Activated T-cell treated with anti-CD3 and anti-CD28 coated beads, Interleukin-2, amount 50 U/mL, for 72 hours (primary cell): ENCODE measurements at places on chromosomes 6 and 20. TPM values are rescaled to one million over a fixed set of nuclear protein-coding genes. Genes with fewer than 3 reads are reported as not detected.

The UBD gene
- 1.3 TPM for total RNA-seq

The EPHA7 gene
- not detected for total RNA-seq

The WFDC5 gene
- total RNA-seq: not detected

The HTR1B gene
- total RNA-seq: not detected

The TMEM200A gene
- total RNA-seq: 0.67 TPM

The DDO gene
- not detected for total RNA-seq

The APCDD1L gene
- total RNA-seq: not detected

The CCDC170 gene
- total RNA-seq: not detected

The MCCD1 gene
- not detected for total RNA-seq

The ZSCAN23 gene
- total RNA-seq: 4.3 TPM

The TNFRSF6B gene
- 1.0 TPM for total RNA-seq

DNA sequence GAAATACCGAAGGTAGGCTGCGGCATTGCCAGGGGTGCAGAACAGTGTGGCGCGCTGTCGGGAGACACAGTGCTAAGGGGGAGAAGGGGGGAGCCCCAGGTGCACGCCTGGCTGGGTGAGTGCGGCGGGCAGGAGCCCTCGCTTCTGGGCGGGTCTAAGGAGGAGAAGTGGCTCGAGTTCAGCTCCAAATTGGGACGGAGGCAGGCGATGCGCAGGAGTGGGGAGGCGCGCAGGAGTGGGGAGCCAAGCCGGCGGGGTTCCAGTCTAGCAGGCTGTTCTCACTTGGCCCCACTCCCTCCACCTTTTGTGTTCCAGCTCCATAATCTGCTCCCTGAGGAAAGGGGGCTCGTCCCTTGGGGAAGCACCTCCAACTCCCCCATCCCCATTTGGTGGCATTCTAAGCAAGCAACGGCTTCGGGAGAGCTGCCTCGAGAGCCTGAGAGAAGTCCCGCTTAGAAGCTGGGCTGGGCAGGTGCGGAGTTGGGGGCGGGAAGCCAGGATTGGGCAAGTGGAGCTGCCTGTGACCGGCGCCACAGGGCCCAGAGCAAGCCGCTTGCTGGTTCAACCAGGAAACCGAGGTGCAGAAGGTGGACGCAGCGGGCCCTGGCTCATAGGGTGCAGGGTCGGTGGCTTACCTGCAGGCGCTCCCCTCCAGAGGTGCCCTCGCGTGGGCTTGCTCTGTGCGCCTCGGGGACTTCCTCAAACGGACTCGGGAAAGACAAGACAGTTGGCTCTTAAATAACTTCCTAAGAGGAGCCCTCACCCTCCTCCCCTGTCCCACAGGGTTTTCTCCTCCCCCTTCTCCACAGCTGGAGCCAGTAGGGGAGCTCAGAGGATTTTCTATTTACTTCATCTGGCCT, at the start of gene F13A1:
TSS of gene F13A1 (minus strand) at position 711 of the 860 bp plus-strand sequence. CDS start 1,998 bp downstream, outside the sequence.
- DNase-seq: no peak

DNA sequence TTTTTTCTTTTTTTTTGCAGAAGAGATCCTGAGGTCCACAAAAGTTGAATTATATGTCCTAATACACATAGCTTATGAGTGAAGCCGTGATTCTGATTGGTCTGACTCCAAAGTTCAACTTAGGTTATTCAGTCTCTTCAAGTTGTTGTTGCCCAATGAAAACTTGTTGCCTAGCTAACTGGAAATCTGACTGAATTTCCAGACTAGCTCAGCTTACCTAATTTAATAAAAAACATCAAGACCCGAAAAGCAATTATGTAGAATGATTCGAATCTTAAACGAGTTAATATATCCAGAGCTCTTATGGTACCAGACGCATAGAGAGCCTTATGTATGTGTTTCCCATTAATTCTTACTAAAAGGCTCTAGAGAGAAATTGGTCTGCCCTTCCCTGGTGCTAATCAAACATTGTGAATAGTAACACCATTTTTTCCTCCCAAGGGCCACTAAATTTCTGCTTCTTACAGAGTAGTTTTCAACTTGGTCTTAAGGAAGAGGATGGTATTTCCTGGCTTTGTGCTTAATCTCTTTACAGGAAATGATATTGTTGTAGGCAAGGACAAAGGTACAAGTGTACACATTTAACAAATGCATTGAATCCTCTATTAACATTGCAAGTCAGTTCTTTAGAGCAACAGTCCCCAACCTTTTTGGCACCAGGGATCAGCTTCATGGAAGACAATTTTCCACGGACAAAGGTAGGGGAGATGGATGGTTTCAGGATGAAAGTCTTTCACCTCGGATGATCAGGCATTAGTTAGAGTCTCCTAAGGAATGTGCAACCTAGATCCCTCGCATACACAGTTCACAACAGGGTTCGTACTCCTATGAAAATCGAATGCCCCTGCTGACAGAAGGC, 107.9 kb downstream of the TSHZ2 start:
- no peak for DNase-seq

- DNase-seq: no peak
These were observed 122.8 kb downstream of the TASP1 start for GRCh38 chr20:13515796-13516558.

DNA sequence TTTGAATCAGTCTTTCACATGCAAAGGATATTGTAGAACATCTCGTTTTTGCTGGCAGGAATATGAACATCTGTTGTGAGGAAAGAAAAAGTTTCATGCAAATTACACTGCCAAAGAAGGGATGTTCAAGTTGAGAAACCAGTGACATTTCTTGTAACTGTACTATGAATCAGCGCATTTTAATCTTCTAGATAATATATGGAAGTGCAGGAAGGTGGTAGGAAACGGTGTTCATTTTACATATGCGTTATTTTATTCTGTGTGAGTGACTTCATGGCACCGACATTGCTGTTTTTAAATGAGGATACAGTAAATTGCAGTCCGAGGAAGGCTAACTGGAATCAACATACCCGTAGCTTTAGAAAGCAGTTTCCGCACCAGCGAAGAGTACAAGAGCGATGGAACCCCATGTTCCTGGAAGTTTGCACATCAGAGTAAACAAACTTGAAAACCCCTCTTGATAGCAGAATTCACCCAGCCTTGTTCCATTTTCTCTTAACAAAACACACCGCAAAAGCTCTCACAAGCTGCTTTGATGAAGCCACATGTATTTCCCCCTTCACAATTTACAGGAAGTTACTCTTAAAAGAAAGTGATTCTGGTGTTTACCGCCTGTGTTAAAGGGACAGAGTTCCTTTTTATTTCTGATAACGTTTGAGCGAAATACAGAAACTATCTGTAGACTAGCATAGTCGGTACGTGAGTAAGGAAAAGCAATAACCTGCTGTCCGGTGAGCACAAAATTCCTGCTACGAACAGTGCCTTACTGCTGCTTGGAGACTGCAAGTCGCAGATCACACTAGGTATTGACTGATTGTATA, 11.5 kb downstream of the PRDM1 start:
- peak; percentile 60 for DNase-seq

DNA sequence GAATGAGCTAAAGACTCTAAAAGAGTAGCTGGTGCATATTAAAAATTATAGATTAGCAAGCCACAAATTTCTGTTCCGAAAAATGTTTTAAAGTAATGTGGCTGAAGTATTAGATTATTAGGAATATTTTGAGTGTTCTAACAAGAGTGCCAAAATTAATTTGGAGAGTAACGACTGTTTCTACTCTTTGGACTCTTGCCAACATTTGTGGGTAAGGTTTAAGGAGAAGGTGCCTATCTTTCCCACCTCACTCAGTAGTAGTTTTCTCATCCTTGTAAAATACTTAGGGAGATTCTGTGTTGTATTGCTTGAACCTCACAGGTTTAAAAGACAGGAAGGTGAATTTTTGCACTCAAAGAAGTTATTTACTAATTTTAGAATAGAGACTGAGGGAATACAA, 5.0 kb downstream of the HSF2 start:
- DNase-seq: no peak

- no peak for DNase-seq
These were observed 6.1 kb upstream of the OSBPL2 start for GRCh38 chr20:62232194-62232593.

DNA sequence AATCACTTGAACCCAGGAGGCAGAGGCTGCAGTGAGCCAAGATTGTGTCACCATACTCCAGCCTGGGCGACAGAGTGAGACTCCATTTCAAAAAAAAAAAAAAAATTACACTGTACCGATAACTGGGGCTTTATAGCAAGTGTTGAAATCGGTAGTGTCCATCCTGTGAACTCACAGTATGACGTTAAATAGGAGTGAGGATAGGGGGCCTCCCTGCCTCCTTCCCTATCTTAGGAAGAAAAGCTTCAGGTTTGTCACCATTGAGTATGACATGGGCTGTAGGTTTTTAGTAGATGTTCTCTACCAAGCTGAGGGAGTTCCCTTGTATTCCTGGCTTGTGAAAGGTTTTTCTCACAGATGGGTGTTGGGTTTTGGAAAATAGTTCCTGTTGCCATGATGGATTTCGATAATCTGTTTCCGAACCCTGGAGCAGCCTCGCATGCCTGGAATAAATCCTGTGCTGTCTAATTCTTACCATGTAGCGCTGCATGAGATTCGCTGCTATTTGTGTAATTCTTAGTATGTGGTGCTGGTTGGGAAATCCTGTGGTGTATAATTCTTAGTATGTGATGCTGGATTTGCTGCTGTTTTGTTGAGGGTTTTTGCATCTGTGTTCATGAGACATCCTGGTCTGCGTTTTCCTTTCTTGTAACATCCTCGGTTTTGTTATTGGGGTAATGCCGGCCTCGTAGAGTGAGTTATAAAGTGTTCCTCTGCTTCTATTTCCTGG, 23.6 kb downstream of the NTSR1 start:
- no peak for DNase-seq

GRCh38 chr6:130466052-130466747, 100.4 kb downstream of the TMEM200A start:
- DNase-seq: no peak

- DNase-seq: no peak
These were observed 5.6 kb upstream of the CNPY3 start for GRCh38 chr6:42923666-42924065.

DNA sequence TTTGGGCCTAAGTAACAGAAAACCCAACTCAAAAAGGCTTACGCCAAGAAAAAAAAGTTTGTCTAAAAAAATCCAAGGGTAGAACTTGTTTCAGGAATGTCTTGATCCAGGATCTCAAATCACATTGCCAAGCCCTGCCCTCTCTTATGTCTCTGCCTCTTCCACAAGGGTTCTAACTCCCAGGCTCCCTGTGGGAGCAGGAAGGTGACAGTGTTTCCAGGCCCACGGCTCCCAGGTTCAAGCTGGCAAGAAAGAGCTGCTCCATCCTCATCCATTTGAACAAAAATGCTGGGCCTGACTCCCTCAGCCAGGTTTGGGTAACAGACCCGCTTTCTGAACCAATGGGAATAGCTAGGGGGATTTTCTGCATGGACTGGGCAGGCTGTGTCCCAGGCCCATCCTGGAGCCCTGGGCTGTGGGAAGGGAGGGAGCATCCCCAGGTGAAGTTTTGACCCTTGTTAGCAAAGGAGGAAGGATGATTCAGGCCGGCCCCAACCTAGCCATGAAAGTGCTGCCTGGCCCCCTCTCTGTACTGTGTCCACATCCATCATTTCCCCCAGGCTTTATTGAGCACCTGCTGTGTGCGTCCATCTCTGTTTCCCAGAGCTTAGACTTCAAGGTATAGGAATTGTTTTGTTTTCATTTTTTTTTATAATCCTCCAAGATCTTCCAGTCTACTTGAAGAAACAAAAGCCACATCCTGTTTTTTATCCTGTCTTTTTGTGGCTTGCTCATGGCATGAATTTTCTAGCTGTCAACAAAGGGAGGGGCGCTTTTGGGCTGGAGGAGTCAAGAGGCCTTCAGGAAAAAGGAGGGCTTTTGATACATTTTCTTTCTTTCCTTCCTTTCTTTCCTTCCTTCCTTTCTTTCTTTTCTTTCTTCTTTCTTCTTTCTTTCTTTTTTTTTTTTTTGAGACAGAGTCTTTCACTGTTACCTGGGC, 159.8 kb downstream of the TFAP2C start:
- DNase-seq: no peak

- DNase-seq: no peak
These were observed 303.8 kb upstream of the THEMIS start for GRCh38 chr6:128204616-128205015.

- peak; percentile 80 for DNase-seq
These were observed 425.2 kb downstream of the CD83 start for GRCh38 chr6:14542670-14543366.

GRCh38 chr20:29079769-29080690, 2177.4 kb upstream of the DEFB115 start:
- DNase-seq: no peak

GRCh38 chr6:20437639-20438038, 36.0 kb downstream of the E2F3 start:
- no peak for DNase-seq

GRCh38 chr6:22150368-22151035, 146.3 kb downstream of the PRL start:
- no peak for DNase-seq

GRCh38 chr6:163199371-163199770, 215.1 kb upstream of the QKI start:
- DNase-seq: no peak

DNA sequence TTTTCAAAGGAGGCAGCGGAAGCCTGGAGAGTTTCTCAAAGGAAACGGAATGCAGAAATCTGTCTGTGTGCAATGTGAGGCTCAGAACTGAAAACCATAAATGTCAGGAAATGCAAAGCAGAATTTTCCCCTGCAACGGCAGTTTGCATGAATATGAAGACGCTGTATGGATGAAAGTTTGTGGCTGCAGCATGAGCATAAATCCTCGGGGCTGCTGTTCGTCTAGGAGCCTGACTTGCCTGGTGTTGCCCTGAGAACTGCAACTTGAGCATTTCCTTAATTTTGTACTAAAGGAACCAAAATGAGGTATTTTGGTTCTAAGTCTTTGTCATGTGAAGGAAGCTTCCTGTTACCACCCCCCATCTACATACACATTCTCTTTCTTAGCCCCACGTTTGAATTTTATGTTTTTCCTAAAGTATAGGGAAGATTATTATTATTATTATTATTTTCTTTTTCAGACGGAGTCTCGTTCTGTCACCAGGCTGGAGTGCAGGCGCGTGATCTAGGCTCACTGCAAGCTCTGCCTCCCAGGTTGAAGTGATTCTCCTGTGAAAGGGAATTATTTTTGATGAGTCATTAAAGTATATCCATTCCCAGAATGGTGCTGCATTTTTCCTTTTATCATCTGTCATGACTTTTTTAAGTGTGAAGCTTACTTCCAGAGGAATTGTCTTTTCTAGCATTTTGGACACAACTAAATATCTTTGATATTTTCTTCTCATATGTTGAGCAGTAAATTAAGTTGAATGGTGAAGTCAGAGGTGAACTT, 33.1 kb downstream of the MTHFD1L start:
- DNase-seq: no peak

- no peak for DNase-seq
These were observed 22.7 kb downstream of the SNAI1 start for GRCh38 chr20:50005471-50005981.

GRCh38 chr20:53379014-53379832, 214.4 kb downstream of the ZNF217 start:
- DNase-seq: no peak

- DNase-seq: peak; percentile 96
These were observed at the start of gene CSNK2A1 for GRCh38 chr20:543369-544152. CSNK2A1 (minus strand) TSS chr20:543790; CDS start chr20:508551, 35,239 bp downstream.
